ENCODE measurements at places on chromosomes 2 and 18.

GRCh38 chr2:42747422-42747821 is 16.5 kb downstream of the OXER1 start:
- DNase-seq = no peak

- DNase-seq = no peak
Measured at GRCh38 chr2:239300871-239301735, 99.7 kb downstream of the HDAC4 start.

DNA sequence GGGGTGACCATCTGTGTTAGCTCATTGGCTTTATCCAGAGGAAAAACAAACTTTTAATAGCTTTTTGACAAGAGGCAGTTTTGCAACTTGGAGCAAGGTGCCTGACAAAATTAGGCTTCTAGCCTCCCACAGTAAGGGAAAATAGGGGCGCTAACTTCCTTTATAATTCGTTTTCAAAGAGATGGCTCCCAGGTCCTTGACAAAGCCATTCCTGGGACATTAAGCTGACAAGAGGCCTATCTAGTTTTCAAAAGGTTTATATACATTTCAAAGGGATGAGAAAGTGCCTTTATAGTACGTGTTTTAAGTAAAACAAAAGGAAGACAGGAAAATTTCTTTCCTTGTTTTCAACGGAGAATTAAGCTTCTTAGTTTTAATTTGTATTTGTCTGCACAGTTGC is 159.4 kb upstream of the GCFC2 start:
- DNase-seq = no peak

DNA sequence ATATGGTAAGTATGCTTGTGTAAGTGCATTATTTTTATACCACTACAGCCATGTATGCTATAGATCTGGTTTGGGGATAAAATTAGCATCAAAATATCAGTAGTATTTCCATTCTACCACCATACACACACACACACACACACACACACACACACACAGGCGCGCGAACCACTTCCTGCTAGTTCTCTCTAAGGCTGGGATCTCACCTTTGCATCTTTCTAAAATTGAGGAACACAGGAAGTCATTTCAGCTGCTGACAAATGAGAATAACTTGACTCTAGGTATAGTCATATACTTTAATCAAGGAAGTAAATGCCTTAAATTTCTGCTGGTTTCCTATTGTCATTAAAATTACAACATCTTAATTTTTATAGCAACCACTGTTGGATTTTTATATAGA is 72.5 kb downstream of the RBM43 start:
- DNase-seq = no peak

- DNase-seq = no peak
Measured at GRCh38 chr2:200929334-200930249, 33.9 kb downstream of the ORC2 start.

DNA sequence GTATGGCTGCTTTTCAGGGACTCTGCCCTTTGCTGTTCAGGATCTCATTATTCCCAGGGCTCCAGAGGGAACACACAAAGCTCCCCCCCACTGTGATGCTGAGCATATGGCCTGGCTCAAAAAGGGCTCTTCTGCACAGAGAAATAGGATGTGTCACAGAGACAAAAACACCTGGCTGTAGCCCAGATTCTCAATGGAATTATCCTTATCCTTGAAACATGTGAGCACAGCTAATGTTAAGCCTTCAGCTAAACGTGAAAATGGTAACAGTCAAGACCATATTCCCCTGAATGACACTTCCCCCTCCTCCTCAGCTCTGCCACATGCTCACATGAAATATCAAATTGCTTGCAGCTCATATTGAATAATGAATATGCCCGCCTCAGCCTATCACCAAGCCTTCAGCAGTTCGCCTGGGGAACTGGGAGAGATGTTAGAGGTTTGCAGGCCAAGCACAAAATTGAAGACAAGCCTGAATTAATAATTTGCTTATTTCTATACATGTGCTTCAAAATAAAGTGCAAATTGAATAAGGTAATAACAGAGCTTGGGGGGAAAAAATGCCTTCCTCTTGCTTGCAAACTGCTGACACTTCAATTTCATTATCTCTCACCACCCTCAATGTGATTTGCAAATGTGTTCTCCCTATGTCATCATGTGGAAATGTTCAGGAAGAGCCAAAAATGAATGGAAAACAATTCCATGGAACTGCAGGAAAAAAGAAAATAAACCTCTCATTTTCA is 181.0 kb upstream of the HNRNPA3 start:
- no peak for DNase-seq

DNA sequence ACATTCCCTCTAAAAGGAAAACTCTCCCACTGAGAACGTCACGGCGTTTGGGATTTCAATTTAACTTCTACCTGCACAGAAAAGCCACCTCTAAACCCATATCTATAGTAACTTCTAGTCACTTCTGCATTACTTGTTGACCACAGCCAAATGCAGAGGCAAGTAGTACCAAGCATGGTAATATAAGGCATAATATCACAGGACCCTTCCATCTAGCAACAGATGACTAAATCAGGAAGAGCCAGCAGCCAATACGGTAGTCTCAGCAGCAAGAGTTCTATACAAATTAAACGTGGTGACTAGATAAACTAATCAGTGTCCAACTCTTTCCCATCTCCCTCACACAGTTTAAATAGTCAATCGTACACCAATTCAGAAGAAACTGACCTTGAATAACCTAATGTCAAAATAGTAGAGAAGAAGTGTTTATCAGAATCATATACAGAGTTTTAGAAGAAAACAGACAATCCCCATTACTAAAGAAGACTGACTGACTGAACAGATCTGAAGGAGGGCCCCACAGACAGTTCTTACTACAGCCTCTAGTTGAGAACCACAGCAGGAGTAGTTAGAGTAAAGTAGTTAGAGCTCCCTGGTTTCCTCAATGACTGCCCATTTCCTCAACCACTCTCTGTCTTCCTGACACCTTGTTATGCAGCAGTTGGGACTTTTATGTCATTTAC is 30.0 kb downstream of the MEMO1 start:
- DNase-seq = no peak

DNA sequence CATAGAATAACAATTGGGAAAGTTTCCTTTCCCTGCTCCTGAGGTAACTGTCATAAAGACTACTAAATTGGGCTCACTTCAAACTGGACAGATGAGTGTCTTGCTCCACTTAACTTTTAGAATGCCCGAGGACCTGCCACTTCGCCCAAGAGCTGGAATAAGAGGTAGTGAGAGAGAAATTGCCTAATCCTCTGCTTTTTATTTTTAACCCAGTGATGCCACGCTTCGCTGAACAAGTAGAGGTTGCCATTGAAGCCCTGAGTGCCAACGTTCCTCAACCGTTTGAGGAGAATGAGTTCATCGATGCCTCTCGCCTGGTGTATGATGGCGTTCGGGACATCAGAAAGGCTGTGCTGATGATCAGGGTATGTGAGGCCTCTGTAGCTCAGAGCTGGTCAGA is 269.4 kb upstream of the LRRTM1 start:
- no peak for DNase-seq

- DNase-seq = no peak
Measured at GRCh38 chr2:190489475-190489874, 45.0 kb downstream of the NEMP2 start.

DNA sequence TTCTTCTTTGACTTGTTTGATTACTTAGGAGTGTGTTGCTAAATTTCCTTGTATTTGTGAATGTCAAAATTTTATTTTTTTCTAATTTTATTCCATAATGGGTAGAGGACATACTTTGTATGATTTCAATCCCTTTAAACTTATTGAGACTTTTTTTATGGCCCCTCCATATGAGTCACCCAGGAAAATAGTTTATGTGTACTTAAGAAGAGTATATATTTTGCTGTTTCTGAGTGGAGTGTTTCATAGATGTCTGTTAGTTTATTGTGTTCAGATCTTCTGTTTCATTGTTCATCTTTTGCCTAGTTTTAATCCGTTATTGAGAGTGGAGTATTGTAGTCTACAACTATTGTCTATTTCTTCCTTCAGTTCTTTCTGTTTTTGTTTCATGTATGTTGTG is 81.9 kb downstream of the EPB41L5 start:
- DNase-seq = no peak

- DNase-seq = no peak
Measured at GRCh38 chr2:169839954-169840746, 12.9 kb downstream of the UBR3 start.

DNA sequence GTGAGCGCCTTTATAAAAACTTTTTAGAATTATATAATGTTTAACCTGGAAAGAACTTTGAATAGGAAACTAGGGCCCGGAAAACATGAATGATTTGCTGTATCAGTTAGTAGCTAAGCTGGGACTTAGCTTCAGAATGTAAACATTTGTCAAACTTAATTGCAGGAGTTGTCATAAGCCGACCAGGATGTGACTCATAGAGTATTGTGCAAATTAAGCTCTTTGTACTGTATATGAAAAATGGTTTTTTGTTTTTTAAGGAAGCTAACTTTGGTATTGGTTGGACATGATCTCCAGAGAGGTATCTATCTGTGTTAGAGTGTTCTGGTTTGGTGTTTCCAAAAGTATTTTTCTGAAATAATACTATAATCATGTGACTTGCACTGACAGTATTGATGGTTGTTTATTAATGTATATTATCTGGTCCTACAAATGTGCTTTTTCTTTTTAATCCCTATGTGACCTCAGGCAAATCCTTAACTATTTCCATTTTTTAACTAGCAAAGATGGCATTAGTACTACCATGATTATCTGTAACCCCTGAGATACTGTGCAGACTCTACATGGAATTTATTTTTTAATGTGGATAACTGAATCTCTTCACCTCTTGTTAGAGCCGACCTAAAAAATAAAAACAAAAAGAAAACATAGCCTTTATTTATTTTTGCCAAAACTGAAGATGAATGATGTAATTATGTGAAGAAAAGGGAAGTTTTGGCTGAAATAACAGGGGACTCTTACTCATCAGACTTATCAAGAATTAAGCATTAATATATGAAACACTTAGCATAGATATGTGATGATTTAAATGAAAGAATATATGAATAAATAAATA is 11.7 kb downstream of the YIPF4 start:
- no peak for DNase-seq

DNA sequence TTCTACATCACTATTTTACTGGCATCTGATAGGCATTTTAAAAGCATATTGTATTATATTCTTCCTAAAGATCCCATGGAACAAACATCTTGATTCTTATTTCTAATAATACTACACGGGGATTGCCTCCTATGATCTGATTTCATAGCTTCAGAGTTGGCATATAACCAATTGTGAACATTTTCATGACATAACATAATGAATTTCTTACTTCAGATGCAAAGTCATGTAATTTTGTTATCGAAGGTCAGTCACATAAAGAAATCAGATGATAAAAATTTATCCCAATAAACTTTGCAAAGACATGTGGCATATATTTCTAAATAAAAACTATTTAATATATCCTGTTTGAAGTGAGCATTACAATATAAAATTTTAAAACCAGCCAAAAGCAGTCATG is 93.3 kb downstream of the COL5A2 start:
- DNase-seq = no peak

- no peak for DNase-seq
Measured at GRCh38 chr2:170582751-170583463, 132.2 kb upstream of the SP5 start.

GRCh38 chr2:39881494-39881893 is 102.4 kb upstream of the THUMPD2 start:
- DNase-seq = no peak

DNA sequence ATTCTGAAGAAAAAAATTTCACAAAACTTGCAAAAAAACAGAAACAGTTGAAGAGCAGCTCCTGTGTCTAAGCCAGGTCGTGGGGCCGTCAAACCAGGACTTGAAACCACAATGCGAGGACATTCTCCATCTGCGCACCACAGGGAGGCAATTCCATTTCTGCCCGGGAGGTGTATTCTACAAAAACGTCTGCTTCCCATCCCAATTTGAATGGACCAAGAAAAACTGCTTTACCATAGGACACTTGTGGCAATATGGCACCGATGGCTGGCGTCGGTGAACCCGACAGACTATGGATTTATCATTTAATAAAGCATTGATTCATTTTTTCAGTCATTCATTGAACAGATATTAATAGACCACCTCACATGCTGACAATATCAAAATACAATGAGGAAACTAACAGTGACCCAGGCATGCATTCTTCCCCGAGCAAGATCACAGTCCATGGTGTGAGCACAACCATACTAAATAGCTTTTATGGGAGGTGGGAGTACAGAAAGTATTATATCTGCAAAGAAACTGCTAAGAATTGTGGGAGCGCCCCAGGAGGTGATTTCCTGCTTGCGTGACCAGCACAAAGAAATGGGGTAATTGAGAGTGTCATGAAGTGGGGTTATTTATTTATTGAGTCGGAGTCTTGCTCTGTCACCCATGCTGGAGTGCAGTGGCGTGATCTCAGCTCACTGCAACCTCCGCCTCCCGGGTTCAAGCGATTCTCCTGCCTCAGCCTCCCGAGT is 10.5 kb upstream of the ZAP70 start:
- no peak for DNase-seq

DNA sequence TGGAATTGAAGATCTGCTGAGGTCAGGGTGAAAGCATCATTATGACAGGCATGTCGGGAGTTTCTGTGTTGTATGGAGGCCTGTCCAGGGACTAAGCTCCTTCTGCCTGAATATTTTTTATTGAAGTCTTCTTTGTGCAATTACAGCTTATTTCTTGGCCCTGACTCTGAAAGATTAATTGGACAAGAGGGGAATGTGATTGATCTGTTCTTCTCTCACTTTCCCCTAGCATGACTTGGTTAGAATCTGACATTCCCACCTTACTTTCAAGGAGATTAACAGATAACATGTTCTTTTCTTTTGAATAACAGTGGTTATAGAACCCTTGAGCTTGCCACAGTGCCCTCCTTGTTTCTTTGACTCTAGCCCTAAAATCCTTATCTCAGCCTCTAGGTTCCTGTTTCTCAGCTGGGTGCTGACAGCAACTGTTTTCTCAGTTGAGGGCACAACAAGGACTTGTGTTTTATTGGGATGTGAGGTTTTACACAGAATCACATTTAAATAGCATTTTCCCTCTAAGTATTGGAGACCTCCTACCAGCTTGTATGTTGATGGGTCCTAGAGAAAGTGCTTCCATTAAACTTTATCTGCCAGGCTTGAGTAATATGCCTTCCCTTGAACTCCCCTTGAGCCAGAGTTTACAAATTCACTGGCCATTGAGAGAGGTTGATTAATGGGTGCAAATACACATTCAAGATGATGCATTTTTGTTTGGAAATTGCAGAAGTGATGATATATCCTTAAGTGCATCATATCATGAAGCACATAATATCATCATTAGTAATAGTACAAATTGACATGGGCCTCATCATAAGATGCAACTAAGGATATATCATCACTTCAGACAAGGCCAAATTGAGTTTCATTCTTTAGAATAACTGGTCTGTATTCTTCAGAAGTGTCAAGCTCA is 12.5 kb downstream of the TTLL4 start:
- no peak for DNase-seq

- no peak for DNase-seq
Measured at GRCh38 chr2:165871025-165871424, 77.0 kb upstream of the GALNT3 start.

Measured in stimulated activated naive CD8-positive, alpha-beta T cell treated with anti-CD3 and anti-CD28 coated beads, Interleukin-15, amount 100 ng/mL, for 72 hours (primary cell).